ENCODE measurements at places on chromosomes 4 and X.

- no peak for DNase-seq
These were observed 126.0 kb downstream of the TENM3 start for GRCh38 chr4:182369211-182369610.

DNA sequence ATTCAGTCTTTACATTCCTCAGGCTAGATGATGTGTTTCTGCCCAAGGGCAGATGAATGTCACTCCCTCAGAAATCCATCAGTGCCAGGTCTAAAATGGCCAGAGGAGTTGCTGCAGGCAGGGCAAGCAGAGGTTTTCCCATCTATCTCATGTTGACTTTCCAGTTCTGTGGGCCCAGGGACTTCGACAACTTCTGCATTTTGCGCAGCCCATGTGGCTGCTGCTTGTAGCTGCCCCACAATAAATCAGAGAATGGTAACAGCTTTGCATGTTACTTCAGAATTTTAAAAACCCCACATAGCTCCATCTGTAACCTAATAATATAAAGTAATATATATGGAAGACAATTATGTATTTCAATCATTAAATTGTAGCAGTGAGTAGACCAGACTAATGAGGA lies 1367.7 kb upstream of the AGA start:
- DNase-seq, result no peak

GRCh38 chr4:126441173-126442035 lies 1126.6 kb downstream of the FAT4 start:
- no peak for DNase-seq

GRCh38 chr4:11625211-11625610 lies 196.5 kb upstream of the HS3ST1 start:
- no peak for DNase-seq

DNA sequence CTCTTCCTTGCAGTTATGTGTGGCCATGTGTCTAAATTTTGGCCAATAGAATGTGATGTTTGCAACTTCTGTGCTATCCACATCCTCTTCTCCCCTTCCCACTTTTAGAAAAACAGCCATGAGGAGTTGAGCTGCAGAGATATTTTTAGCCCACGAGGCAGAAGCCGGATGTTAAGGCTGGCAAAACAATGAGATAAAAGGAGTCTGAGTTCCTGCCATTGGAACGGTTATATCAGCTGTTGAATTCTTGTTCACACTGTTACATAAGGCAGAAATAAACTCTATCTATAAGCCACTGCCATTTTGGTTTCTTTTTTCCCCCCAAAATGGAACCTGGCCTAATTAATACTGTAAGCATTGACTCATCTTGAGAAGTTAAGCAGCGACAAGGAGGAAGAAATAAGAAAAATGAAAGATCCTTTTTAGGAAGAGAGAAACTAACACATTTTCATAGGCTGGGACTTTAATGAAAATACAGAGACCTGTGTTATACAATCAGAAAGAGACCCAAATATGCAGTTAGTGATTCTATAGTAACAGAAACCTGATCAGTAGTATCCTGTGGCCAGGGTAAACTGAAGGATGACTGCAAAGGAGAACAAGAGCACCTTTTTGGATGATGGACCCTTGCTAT lies 200.5 kb downstream of the INPP4B start:
- DNase-seq, result no peak

- no peak for DNase-seq
These were observed 79.2 kb downstream of the ARAP2 start for GRCh38 chr4:36164900-36165630.

- DNase-seq, result no peak
These were observed 101.6 kb upstream of the JADE1 start for GRCh38 chr4:128707864-128708263.

DNA sequence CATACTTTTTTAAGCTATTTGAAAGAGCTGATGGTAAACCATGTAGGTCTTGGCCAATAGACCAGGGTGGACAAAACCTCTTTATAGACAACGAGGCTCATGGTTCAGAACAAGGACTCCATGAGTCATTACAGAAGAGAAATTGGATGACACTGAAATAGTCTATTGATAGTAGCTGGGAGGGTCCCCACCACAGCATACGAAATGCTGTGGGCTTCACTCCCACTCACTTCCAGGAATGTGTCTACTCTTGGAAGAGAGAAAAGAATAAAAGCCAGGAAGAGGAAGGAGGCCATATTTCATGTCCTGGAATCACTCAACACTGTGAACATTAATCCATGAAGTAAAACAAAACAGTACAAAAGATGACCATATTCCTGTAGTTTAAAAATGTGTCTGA lies 82.3 kb upstream of the MXRA5 start:
- DNase-seq, result no peak

DNA sequence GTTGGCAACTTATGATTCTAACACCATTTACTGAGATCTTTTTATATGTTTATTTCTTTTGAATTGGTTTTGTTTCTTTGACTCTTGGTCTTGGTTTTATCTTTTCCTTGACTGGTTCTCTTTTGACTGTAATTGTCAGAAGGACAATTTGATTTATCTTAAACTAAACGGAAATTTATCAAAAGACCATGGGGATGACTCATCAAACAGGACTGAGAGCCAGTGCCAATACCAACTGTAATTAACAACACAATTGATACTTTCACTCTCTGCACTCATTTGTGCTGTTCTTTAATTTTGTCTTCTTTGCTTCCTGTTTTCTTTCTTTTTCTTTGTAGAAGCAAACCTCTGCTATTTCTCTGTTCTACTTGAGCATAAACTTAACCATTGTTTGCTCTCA lies 776.8 kb downstream of the CCSER1 start:
- no peak for DNase-seq

DNA sequence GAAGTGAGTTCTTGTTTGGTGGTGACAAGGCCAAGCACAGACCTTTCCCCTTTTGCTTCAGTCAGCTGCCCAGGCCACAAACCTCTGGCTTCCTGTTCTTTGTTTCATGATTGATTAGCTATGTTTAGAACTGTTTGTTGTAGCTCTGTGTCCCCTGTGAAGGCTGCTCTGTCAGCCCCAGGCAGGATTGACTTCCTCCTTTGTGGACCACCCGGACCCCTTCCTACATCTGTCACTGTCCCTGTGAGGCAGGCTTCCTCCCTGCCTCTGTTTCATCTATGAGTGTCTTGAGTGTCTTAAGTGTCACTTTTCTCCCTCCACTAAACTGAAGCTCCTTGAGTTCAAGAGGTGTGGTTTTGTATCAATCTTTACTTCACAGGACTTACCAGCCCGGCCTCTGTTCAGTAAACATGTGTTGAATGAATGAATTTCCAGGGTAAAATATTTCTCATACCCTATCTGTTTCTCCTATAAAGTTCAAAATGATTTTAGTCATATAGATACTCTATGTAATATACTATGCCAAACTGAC lies 83.5 kb downstream of the ZNF674 start:
- no peak for DNase-seq

DNA sequence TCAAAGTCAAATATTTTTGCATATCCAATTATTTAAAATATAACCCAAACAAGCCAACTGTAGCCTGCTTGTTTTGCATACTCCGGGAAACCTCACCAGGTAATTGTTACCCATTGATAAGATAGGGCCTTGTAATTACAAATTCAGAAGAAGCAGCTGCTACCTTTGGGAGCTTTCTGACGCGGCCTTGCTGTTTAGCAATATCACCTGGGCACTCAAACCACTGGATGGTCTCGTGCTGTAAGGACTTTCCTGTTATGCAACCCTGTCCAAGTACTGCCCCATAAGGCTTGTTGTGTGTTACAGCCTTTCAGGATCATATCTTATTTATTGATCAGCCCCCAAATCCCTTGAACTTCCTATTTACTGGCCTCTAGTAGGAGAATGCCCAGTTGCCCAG lies 52.1 kb downstream of the HS3ST1 start:
- no peak for DNase-seq

DNA sequence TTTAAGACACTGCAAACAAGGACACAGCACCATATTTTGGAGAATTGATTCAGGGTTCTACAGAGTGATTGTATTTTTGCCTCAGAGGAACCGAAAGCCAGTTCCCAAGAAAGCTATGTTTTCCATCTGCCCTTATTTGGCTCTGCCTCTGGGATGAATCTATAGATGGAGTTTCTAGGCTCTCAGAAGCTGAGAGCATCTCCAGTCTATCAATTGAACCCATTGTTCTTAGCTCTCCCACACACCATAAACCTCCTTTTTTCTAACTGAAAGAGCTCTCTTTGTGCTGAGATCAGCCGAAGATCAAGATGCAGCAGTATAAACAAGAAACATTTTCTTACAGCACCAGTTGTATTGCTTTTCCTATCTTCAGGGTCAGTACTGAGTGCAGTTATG lies 16.9 kb downstream of the PLP1 start:
- DNase-seq, result no peak
